ENCODE measurements at places on chromosomes 12 and 14. TPM values are rescaled to one million over a fixed set of nuclear protein-coding genes. Genes with fewer than 3 reads are reported as not detected.

OR2AP1 gene
- total RNA-seq = not detected

DNA sequence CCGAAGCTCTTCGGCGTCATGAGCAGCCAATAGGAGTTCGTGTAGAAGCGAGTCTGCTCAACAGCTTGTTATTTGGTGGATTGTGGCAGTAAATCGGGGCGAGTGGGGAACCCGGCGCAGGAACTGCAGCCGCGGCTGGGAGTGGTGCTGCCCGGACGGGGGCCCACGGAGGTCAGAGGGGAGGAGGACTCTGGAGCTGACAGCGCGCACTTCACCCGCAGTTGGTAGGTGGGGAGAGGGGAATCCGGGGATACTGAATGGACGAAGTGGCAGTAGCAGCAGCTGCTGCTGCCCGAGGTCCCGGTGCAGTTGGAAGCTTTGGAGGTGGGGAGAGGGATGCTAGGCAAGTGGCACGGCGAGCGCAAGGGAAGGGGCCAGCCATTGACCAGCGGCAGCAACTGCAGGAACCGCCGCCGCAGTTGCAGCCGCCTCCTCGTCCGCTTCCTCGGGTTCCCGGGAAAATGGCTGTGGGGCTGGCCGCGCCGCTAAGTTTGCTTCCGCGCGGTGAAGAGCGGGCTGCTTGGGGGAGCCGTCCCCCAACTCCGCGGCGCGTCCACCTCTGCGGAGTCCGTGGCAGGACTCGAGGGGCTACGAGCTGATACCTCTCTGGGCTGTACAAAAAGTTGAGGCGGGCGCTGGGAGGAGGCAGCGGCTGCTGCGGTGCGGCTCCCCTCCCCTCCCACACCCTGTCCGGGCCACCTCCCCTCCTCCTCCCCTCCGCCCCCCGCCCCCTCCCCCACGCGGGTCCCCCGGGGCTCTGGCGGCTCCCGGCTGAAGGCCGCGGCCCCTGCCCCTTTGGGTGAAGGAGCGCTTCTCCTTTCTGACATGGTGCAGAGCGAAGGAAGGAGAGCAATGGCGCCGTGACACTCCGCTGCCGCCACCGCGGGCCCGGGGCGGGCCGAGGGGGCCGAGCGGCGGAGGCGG is at the start of gene ARID4A:
ARID4A (plus strand) TSS at position 79 of the 924 bp plus-strand sequence. CDS start 1,300 bp downstream, outside the sequence.
- peaks cover 42% of the 10 kb centered on the region for H3K36me3 ChIP-seq
- peak; percentile 96 for DNase-seq
- H3K4me1 ChIP-seq = no peaks in the 10 kb centered on the region
- no peaks in the 10 kb centered on the region for H3K27me3 ChIP-seq
- peak within 1 kb of the TSS; percentile 100 for H3K4me3 ChIP-seq

DNA sequence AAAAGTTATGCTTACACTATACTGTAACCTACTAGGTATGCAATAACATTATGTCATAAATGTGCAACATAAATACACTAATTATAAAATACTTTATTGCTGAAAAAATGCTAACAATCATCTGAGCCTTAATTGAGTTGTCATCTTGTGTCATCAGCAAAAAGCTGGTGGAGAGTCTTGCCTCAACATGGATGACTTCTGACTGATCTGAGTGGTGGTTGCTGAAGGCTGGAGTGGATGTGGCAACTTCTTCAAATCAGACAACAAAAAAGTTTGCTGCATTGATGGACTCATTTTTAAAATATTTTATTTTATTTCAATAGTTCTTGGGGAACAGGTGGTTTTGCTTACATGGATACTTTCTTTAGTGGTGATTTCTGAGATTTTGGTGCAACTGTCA is 93.9 kb upstream of the AMN1 start:
- H3K27me3 ChIP-seq = no peaks in the 10 kb centered on the region
- H3K4me1 ChIP-seq = no peaks in the 10 kb centered on the region
- H3K4me3 ChIP-seq = no peak overlapping the region
- DNase-seq = no peak

GRCh38 chr12:77914081-77914488 is 83.4 kb downstream of the NAV3 start:
- no peaks in the 10 kb centered on the region for H3K4me1 ChIP-seq
- H3K27ac ChIP-seq = no peak overlapping the region
- H3K36me3 ChIP-seq = no peaks in the 10 kb centered on the region
- no peak for DNase-seq

DNA sequence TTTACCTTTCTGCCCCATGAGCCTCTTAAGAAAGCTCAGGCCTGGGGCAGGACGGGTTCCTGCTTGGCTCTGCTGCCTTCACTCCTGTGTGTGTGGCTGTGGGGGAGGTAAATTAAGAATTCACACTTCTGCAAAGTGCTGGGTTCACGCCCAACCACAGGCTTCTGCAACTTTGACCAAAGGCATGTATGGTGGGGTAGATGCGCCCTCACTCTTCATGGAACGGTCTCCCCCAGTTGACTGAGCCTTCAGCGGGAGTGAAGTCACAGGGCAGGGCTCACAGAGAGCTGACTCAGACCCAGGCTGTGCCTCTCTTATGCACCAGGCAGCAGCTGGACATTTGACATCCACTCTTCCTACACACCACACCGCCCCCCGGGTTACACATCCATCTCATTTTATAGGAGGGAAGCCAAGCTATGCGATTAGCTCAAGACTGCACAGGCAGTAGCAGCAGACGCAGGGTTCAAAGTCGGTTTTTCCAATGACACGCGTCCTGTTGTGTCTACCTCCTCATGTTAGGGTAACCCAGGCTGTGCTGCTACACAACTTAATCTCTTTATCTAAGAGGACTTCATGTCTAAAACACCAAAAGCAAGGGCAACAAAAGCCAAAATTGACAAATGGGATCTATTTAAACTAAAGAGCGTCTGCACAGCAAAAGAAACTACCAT is 15.4 kb upstream of the BCL11B start:
- H3K36me3 ChIP-seq = no peaks in the 10 kb centered on the region
- H3K27me3 ChIP-seq = no peaks in the 10 kb centered on the region
- H3K4me3 ChIP-seq = no peak overlapping the region

Data from endodermal cell (in vitro differentiated cells).